ENCODE measurements at places on chromosomes 4 and X. TPM values are rescaled to one million over a fixed set of nuclear protein-coding genes. Genes with fewer than 3 reads are reported as not detected.

DNA sequence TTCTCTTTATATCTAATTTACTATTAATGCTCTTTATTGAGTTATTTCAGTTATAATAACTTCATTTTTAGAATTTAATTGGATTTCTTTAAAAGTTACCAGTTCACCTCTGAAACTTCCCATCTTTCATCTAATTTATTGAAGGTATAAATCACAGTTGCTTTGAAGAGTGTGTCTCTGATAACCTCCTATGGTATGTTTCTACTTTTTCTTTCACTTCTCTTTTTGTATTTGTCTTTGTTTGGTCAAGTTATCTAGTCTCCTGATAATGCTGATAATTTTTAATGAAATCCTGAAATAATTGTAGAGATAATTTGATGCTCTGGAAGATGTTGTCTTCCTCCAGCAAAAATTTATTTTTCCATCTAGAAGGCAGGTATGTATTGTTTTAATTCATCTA lies 141.6 kb upstream of the NPY2R start:
- DNase-seq = no peak
- no peaks in the 10 kb centered on the region for H3K27me3 ChIP-seq
- H3K36me3 ChIP-seq = no peaks in the 10 kb centered on the region
- H3K27ac ChIP-seq = no peak overlapping the region
- no peak overlapping the region for H3K4me3 ChIP-seq

DNA sequence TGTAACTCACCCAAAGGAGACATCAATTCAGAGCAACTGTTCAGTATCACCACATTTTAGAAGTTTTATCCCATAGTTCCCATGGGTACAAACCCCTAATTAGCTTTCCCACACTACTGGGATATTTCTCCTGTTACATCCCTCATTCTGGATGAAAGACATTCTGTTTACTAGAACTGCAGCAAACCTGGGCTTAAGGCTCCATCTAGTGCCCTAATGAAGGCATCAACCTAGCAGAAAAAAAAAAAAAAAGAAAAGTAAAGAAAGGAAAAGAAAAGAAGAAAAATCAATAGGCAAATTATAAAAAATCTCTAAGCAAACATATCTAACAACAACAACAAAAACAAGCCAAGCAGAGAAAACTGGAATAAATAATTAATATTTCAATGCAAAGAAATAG lies 133.7 kb upstream of the CPXCR1 start:
- no peaks in the 10 kb centered on the region for H3K27me3 ChIP-seq
- no peak overlapping the region for H3K27ac ChIP-seq
- H3K4me3 ChIP-seq = no peak overlapping the region
- H3K36me3 ChIP-seq = no peaks in the 10 kb centered on the region

DNA sequence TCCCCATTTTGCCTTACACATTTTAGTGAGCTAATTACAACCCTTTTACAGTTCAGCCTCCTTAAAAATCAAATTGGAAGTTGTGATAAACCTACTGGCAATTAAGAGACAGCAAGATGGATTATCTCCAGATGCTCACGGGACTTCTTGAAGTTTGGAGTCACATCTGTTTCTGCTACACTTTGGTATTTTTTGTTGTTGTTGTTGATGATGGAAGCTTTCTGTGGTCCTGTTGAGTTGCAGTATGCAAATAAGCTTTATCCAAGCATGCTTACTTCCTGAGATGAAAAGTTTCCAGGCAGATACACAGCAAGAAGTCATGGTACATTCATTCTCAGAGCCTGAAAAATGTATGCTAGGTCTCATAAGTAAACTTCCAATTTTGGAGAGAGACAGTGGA lies 670.0 kb upstream of the AMOT start:
- no peaks in the 10 kb centered on the region for H3K4me1 ChIP-seq
- no peak overlapping the region for H3K27ac ChIP-seq
- no peak overlapping the region for H3K4me3 ChIP-seq
- H3K27me3 ChIP-seq = no peaks in the 10 kb centered on the region
- no peaks in the 10 kb centered on the region for H3K36me3 ChIP-seq

GRCh38 chrX:21487832-21488231 lies 113.6 kb downstream of the CNKSR2 start:
- no peaks in the 10 kb centered on the region for H3K4me1 ChIP-seq
- no peak overlapping the region for H3K4me3 ChIP-seq
- DNase-seq = no peak
- no peaks in the 10 kb centered on the region for H3K27me3 ChIP-seq

DNA sequence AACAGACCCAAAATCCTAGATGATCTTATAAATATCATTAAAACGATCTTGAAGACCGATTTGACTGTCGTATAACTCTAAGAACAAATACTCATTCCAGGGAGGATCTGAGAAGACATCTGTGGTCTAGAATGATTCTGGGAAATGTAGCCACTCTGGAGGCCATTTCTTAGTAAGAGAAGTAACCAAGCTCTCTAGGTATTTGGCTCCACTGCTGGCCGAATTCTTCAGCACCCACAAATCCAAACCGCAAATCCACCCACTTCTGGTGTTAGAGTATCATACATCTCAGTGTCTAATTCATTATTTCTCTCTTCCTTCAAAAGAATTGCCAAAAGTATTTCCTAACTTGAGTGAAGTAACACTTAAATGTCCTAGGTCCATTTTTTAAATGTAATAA lies 23.9 kb downstream of the KLHL5 start:
- DNase-seq = peak; percentile 29
- H3K27me3 ChIP-seq = no peaks in the 10 kb centered on the region
- peaks cover 18% of the 10 kb centered on the region for H3K36me3 ChIP-seq

GRCh38 chrX:112651766-112652165 lies 28.0 kb downstream of the LHFPL1 start:
- no peak overlapping the region for H3K4me3 ChIP-seq
- H3K36me3 ChIP-seq = peaks cover 2% of the 10 kb centered on the region
- H3K27ac ChIP-seq = no peak overlapping the region

- no peaks in the 10 kb centered on the region for H3K27me3 ChIP-seq
- no peak for DNase-seq
- peak overlapping the region; percentile 90 for H3K4me3 ChIP-seq
- H3K36me3 ChIP-seq = peaks cover 40% of the 10 kb centered on the region
Observed at GRCh38 chr4:1873291-1873690, 2.1 kb downstream of the NSD2 start.

DNA sequence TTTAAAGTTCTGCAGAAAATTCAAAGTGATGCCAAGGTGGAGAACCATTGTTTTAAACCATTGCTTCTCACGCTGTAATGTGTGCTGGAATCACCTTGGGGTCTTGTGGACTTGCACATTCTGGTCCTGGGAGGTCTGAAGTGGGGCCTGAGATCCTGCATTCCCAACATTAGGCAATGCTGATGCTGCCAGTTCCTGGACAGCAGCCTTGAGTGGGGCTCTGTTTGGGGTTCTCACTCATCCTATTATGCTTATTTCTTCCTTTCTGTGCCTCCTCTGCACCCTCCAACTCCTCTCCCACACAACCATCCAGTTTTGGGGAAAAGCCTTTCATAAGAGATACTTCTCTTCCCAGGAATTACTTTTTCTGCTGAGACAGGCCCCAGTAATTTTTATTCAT lies 44.2 kb upstream of the RASSF6 start:
- no peak overlapping the region for H3K27ac ChIP-seq
- peaks cover 3% of the 10 kb centered on the region for H3K27me3 ChIP-seq
- no peak overlapping the region for H3K4me3 ChIP-seq
- H3K36me3 ChIP-seq = no peaks in the 10 kb centered on the region
- no peaks in the 10 kb centered on the region for H3K4me1 ChIP-seq

GRCh38 chrX:24682739-24683432 lies 10.8 kb upstream of the POLA1 start:
- H3K27ac ChIP-seq = no peak overlapping the region
- H3K4me1 ChIP-seq = no peaks in the 10 kb centered on the region
- H3K36me3 ChIP-seq = no peaks in the 10 kb centered on the region
- H3K4me3 ChIP-seq = no peak overlapping the region

The NR3C2 gene
- 5.7 TPM for total RNA-seq

The LARP7 gene
- 51.3 TPM for total RNA-seq

The SHROOM4 gene
- not detected for total RNA-seq

The PPEF2 gene
- total RNA-seq = 0.65 TPM

The RXFP1 gene
- not detected for total RNA-seq

The TMPRSS11A gene
- total RNA-seq = not detected

The MAOB gene
- not detected for total RNA-seq

The GSX2 gene
- total RNA-seq = not detected

Measured in activated CD8-positive, alpha-beta T cell treated with anti-CD3 and anti-CD28 coated beads, Interleukin-2, amount 10 ng/mL, durations not matched to agents 7 days and 5 days (primary cell).